ENCODE measurements at places on chromosomes 2 and 18. TPM values are rescaled to one million over a fixed set of nuclear protein-coding genes. Genes with fewer than 3 reads are reported as not detected.

ERFE gene
- not detected for polyA plus RNA-seq

CYP26B1 gene
- polyA plus RNA-seq, result not detected

DNA sequence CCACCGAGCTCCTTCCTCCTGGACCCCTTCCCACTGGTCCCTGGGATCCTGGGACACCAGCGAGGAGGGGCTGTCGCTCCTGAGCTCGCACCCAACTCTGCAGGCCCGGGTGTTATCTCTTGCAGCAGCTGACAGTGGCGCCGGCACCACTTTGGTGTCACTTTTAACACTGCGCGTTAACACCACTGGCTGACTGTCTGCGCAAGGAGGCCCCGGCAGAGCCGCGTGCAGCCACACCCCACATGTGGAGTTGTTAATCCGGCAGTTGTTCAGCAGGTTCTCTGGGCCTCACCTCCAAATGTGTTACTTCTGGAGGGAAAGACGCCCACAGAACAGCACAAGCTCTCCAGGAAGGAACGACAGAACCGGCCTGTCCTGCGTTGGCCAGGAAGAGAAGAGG is 155.0 kb upstream of the GLI2 start:
- no peak for DNase-seq

GRCh38 chr2:169480079-169480465 is 778 bp downstream of the BBS5 start:
- DNase-seq, result no peak

- no peak for DNase-seq
These were observed 17.7 kb downstream of the INO80C start for GRCh38 chr18:35479911-35480586.

GRCh38 chr2:1515986-1516797 is 102.9 kb downstream of the TPO start:
- DNase-seq, result no peak

- DNase-seq, result no peak
These were observed 168.4 kb upstream of the PKDCC start for GRCh38 chr2:41879235-41879916.

- no peak for DNase-seq
These were observed 1200.8 kb upstream of the GYPC start for GRCh38 chr2:125455110-125455509.

- no peak for DNase-seq
These were observed 58.1 kb downstream of the PAX3 start for GRCh38 chr2:222240676-222241049.

DNA sequence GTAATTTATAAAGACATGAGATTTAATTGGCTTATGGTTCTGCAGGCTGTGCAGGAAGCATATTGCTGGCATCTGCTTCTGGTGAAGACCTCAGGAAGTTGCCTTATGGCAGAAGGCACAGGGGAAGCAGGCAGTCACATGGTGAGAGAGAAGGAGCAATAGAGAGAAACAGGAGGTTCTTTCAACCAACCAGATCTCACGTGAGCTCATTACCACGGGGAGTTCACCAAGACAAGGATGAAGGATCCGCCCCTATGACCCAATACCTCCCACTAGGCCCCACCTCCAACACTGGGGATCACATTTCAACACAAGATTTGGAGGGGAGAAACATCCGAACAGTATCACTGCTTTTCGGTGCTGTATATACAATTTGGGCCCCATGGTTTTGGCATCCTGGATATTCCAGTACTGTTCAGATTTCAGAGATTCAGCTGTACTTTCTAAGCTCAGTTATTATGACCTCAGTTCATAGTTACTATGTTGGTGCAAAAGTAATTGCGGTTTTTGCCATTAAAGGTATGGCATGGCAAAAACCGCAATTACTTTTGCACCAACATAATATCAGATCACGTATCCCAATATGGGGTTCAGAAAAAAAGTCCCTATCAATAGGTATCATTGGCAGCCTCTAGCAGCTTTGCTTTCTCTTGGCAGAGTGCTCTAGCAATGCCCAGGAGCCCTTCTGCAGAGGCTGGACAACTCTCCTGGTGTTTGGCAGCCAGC is 189.6 kb upstream of the SIX3 start:
- DNase-seq, result no peak

- DNase-seq, result no peak
These were observed 306.4 kb downstream of the LPIN1 start for GRCh38 chr2:12052796-12053195.

GRCh38 chr2:222751821-222752719 is 80.6 kb downstream of the MOGAT1 start:
- DNase-seq, result no peak

Measured in naive thymus-derived CD4-positive, alpha-beta T cell (primary cell).